Activated CD8-positive, alpha-beta T cell treated with anti-CD3 and anti-CD28 coated beads, Interleukin-2, amount 10 ng/mL, durations not matched to agents 7 days and 5 days (primary cell): ENCODE measurements at places on chromosomes 6 and 20.

- no peak for DNase-seq
These were observed 75.3 kb upstream of the CCN6 start for GRCh38 chr6:111978532-111979149.

DNA sequence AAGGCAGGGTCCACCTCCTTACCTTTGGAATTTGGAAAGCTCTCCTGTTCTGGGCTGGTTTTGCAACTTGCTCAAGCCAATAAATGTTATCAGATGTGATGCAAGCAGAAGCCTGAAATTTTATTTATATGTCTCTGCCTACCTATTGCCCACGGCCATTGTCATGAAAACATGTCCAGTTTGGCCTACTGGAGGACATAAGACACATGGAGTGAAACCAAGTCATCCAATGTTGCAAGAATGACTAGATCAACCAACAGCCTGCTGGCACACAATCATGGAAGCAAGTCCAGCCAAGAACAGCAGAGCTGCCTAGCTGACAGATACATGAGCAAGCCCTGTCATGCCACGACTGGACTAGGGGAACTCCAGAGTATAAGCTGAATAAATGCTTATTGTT, 56.7 kb upstream of the IRAK1BP1 start:
- no peak for DNase-seq

DNA sequence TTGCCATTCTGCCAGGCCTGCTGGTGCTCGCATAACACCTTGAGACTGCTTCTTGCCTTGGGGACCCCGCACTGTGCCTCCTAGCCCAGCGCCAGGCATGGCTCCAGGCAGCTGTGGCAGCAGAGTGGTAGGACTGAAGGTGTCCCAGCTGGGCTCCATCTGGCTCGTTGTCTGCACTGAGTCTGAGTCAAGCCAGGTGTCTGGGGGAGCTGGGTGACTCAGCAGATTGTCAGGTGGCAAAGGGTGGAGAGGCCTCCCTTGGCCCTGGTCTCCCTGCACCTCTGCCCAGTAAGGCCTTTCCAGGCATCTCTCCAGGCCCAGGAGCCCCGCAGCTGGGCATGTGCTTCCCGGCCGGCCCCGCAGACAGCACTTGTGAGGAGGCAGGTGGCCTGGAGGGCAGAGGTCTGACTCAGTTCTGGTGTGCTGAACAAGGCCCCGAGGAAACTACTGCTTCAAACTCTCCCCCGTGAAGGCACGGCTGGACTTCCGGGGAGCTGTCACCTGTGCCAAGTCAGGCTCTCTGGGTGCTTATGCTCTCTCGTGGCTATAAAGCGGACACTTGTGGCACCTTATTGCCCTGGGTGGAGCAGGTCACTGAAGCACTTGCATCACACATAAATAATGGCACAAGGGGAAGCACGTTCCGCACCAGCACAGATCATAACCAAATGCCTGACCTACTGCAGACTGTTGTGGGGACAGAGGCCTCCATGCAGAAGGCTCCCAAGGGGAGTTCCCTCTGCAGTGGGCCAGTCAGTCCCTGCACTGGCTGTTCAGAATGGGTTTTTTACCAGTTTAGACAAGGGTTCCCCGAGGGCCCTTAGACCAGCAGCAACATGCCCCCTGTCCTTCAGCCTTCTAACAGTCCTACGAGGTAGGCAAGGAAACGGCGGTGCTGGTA, 27.5 kb downstream of the FOXC1 start:
- no peak for DNase-seq

- peak; percentile 84 for DNase-seq
These were observed 9.5 kb downstream of the C20orf202 start for GRCh38 chr20:1212607-1213396.

GRCh38 chr20:46767127-46767761, 57.8 kb downstream of the SLC2A10 start:
- DNase-seq, result peak; percentile 35
